ENCODE measurements at places on chromosomes 5 and 9. TPM values are rescaled to one million over a fixed set of nuclear protein-coding genes. Genes with fewer than 3 reads are reported as not detected.

DNAI1 gene
- not detected for total RNA-seq

SLC6A18 gene
- total RNA-seq, result not detected

FSD1L gene
- 4.3 TPM for total RNA-seq

BRINP1 gene
- not detected for total RNA-seq

MEGF10 gene
- not detected for total RNA-seq

HEMGN gene
- total RNA-seq, result 0.66 TPM

CARD9 gene
- 1.4 TPM for total RNA-seq

CDC20B gene
- 0.16 TPM for total RNA-seq

TMEM252 gene
- not detected for total RNA-seq

CCL21 gene
- not detected for total RNA-seq

WNT8A gene
- total RNA-seq, result not detected

DNA sequence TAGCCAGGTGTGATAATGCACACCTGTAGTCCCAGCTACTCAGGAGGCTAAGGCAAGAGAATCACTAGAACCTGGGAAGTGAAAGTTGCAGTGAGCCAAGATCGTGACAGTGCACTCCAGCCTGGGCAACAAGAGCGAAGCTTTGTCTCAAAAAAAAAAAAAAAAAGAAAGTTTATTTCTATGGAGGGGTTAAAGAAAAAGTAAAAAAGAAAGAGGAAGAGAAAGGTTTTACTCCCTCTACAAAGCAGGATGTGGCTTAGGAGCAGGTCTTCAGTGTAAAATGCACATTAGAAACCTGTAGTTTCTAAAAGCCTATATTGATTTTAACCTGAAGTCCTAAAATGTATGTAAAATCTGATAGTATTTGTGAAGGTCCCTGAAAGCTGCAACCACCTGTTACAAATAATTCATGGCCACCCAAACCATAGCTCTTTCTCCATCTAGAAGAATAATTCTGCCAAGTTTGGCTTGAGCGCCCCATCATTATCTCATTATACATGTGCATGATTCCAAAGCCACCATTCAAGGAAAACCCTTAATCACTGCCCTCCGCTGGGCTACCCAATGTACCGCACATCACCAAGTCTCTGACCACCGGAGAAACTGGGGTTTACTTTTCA is 3.4 kb downstream of the FNBP1 start:
- DNase-seq, result no peak

DNA sequence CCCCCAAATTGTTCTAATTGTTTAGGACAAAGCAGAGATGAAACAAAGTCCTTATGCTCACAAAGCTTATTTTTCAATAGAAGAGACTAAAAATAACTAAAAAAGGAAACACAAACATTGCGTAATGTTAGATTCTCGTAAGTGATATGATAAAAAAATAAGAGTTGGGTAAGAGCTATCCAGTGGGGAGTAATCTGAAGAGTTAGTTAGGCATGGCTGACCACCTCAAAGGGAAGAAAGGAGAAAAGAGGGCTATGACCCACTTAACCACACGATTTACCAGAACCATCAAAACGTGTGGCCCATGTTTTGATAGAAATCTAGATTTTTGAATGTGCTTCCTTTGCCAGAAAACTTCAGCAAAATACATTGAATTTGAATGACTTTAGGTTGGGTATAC is 1296.8 kb upstream of the NUDT12 start:
- DNase-seq, result no peak

- no peak for DNase-seq
These were observed 5.1 kb downstream of the TBC1D13 start for GRCh38 chr9:128792134-128792533.

DNA sequence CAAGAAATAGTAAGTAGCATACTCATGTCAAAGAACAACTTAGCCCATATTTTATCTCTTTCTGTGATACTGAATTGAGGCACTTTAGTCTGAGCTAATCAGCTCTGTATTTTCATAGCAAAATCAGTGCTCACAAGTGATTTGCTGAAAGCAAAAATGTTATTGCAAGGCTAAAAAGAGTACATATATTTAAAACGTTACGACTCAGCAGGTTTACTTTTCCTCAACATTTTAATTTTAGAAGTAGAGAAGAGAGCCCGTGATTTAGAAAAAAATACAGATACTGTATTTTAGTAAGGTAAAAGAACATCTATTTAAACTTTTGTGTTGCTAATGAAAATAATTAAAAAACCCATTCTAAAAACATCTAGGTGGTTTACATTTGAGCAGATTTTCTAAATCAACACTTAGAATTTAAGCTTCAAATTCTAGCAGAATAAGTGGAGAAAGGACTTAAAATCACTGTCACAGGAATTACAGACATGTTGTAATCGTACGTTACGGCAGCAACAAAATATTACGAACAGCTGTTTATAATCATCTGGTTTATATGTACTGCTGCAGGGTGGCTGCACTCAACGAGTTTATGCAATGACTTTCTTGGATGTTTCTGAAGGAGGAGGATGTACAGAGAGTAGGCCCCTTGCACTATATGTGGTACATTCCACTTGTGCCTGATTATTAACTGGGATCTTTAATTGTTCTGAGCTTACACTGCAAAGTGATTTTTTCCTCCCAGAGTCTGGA is 20.1 kb downstream of the SREK1 start:
- no peak for DNase-seq

- no peak for DNase-seq
These were observed 164.6 kb upstream of the DMRT1 start for GRCh38 chr9:676780-677438.

DNA sequence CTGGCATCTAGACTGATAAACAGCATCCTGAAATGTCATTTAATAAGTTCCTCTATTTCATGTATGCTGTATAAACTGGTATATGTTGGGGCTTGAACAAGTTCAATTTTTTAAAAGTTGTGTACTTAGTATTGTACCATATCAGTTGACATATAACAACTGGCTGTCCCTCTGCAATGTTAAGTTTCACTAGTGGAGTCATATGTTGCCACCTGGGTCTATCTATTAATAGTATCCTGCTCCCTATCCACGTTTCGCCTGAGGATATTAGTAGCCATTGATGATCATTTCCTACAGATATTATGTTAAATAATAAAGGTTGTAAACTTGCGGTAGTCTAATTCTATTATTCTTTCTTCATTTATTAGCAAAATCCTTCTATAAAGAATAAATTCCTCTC is 177.6 kb downstream of the RFX3 start:
- DNase-seq, result no peak

DNA sequence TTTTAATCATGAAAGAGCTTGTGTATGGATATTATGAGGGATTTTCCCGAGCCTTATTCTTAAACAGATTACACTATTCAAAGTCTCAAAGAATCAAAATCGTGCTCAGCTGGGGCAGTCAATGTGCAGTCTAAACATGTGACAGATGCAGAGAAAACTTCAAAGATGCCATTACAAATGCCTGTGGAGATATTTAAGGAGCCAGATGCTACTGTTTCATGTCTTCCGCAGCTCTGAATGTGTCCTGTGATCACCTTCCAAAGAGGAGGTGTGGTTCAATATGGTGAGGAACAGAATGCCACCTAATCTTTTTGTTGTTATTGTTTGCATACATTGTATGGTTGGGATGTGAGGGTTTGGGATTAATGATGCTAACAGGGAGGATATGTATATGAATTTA is 593.3 kb upstream of the ARRDC3 start:
- DNase-seq, result no peak

DNA sequence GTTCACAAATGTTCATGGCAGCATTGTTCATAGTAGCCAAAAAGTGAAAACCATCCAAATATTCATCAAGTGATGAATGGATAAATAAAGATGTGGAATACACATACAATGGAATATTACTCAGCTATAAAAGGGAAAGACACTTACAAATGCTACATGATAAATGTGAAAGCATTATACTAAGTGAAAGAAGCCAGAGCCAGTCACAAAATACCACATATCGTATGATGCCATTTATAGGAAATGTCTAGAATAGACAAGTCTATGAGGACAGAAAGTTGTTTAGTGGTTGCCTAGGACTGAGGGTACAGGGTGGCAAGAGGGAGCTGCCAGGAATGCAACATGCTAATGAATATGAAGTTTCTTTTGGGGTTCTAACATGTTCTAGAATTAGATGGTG is 148.7 kb downstream of the DEPDC1B start:
- no peak for DNase-seq

GRCh38 chr5:179865491-179866240 is 7.0 kb upstream of the MRNIP start:
- no peak for DNase-seq

GRCh38 chr5:160363211-160363610 is 7.2 kb downstream of the C1QTNF2 start:
- DNase-seq, result no peak

GRCh38 chr9:137387114-137387890 is 35.7 kb downstream of the EXD3 start:
- DNase-seq, result peak; percentile 53

DNA sequence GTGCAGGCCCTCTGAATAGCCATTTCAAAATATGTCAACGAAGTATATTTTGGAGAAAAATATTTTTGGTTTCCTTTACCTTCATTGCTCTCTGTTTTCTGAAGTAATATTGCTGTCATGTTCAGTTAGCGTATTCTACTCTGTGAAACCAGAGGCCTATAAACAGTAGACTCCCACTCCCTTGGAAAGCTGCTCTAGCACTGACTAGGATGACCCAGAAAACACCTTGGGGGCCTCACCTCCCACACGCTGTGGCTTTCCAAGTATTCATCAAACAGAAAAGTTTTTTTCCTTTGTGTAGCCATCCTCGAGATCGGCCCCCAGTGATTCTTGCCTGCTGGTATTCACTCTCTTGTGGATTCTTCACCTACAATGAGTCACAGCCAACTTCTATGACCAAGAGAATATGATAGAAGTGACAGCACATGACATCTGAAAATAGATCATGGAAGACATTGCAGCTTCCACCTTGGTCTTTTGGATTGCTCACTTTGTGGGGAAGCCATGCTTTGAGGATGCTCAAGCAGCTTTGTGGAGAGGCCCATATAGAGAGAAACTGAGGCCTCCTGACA is 28.9 kb upstream of the CTXN3 start:
- DNase-seq, result no peak

- DNase-seq, result no peak
These were observed 3.9 kb downstream of the BNC2 start for GRCh38 chr9:16866587-16866986.

DNA sequence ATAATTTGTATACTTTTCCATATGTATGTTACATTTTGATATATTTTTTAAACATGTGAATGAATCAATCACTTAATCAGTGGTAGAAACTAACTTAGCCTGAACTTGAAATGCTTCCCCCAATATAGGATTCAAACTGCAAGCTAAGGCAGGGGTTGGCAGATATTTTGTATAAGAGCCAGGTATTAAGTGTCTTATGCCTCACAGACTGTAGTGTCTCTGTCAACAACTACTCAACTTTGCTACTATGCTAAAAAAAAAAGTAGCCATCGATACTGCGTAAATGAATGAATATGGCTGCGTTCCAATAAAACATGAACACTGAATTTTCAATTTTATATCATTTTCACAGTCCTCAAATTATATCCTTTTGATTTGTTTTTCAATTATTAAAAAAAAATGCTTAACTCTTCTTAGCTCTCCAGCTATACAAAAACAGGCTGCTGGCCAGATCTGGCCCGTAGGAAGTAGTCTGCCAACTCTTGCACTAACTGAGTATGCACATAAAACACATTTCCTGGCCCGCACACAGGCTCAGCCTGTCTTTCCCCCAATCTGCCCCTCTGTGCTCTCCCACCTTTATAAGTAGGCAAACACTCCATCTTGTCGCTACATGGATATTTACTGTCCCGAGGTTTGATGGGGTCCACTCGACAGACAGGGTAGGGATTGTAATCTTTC is 91.8 kb downstream of the SAXO1 start:
- DNase-seq, result no peak

DNA sequence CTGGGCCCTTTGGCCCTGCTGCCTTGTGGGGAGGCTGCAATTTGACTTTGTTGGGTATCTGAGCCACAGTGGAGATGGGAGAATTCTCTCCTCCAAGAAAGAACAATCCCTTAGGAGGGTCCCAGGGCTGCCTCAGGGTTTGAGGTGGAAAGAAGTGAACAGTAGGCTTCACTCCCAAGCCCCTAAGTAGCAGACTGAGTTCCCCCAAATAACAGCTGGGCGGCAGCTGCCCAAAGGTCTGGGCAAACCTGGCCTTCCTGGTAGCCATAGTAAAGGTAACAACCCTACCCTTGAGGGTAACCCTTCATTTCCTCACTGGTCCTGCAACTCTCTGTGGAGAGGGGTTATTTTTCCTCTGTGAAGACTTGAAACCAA is 746 bp downstream of the RGS3 start:
- no peak for DNase-seq

GRCh38 chr5:80959768-80960442 is at the start of gene RASGRF2:
TSS of gene RASGRF2 (plus strand) at chr5:80960363. CDS start at chr5:80960739, 376 bp downstream.
- DNase-seq, result peak; percentile 61

GRCh38 chr5:143194713-143195112 is 208.8 kb downstream of the NR3C1 start:
- no peak for DNase-seq

- no peak for DNase-seq
These were observed 28.3 kb downstream of the WWC1 start for GRCh38 chr5:168319774-168320173.

GRCh38 chr9:113373256-113373655 is 3.5 kb downstream of the HDHD3 start:
- DNase-seq, result no peak

GRCh38 chr5:107376546-107377276 is 294.0 kb downstream of the EFNA5 start:
- no peak for DNase-seq

GRCh38 chr5:5497152-5497788 is 74.8 kb downstream of the ICE1 start:
- DNase-seq, result peak; percentile 51

DNA sequence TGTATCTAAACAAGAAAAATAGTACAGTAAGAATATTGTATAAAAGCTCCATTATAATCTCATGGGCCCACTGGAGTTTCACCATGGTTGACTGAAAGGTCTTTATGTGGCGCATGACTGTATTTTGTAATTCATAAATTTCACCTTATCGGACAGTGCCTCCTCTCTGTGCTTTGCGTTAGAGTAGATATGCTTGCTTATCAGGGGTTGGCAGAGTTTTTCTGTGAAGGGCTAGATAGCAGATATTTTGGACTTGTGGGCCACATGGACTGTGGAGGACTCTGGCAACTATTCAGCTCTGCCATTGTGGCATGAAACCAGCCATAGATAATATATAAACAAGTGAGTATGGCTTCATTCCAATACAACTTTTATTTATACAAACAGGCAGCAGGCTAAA is 23.2 kb downstream of the GAPVD1 start:
- no peak for DNase-seq

Data from CD8-positive, alpha-beta memory T cell (primary cell).